ENCODE measurements at places on chromosomes 11 and 22.

DNA sequence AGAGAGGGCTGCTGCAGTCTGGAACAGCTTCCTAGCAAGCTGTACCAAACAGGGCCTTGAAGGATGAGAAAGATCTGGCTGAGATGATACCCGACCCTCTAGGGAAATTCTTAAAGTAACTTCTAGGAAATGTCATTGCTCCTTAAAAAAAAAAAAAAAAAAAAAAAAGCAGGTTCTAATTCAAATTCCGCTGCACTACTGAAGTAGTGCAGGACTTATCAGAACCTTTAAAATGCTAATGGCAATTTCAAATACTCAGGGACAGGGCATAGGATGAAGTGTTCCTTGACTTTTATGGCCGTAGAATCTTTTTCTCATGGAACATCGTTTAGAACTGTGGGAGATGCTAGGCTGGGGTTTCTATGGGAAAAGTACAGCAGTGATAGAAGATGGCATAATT, 13.1 kb downstream of the MIAT start:
- no peak for DNase-seq

DNA sequence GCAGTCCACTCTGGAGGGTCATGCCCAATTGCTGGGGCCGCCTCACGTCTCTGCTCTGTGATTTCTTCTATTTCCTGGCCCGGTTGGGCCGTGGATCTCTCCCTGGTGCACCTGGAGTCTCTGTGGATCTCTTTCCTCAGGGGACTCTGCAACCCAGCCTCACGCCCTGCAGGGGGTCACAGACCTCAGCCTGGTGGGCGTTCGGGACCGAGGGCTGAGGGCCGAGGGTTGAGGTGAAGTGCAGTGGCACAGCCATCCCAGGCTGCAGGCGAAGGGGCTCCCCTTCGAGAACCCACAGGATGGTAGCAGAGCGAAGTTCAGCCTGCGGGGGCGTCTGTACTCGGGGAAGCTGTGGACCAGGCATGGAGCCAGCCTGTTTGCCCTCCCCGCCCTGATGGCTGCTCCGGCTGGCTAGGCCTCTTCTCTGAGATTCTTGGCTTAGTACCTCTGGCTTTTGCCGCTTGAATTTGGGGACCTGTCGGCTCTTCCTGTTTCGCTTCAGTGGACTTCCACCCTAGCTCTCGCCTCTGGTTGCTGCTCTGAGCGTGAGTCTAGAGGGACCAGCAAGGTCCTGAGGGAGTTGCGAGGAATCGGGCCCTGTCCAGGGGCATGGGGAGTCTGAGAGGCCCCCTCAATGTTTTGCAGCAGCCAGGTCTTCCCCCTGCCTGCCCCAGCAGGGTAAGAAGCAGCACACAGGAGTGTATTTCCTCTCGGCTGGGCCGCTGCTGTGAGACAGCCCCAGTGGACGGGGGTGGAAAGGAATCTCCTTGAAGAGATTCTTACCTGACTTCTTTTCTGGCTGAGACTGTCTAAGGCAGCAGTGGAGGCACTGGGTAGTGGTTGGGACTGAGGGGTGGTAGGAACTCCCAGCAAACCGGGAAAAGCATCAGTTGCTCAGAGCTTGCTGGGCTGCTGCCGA, 140.8 kb downstream of the TBC1D22A start:
- DNase-seq = no peak

DNA sequence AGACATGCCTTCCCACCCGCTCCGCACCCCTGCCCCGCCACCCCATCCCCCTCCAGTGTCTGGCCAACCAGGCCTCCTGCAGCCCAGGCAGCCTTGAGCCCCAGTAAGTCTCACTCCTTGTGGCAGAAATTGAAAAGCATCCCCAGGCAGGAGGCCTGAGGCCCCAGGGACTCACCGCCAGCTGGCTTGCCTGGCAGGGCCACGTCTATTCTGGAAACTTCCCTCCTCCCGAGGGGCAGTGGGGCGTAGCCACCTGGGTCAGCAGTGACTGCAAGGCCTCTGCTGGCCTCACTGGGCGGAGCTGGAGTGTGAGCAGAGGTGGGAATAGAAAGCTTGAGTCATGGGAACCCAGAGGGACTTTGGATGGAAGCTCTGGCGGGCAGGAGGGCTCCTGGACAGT, 26.3 kb downstream of the ANO1 start:
- no peak for DNase-seq

GRCh38 chr11:64136765-64137441, 29.0 kb downstream of the MACROD1 start:
- DNase-seq = no peak

- peak; percentile 57 for DNase-seq
These were observed 2.7 kb downstream of the RNH1 start for GRCh38 chr11:504053-504993.

All from amniotic epithelial cell (primary cell).